ENCODE measurements at places on chromosomes 1 and 21.

DNA sequence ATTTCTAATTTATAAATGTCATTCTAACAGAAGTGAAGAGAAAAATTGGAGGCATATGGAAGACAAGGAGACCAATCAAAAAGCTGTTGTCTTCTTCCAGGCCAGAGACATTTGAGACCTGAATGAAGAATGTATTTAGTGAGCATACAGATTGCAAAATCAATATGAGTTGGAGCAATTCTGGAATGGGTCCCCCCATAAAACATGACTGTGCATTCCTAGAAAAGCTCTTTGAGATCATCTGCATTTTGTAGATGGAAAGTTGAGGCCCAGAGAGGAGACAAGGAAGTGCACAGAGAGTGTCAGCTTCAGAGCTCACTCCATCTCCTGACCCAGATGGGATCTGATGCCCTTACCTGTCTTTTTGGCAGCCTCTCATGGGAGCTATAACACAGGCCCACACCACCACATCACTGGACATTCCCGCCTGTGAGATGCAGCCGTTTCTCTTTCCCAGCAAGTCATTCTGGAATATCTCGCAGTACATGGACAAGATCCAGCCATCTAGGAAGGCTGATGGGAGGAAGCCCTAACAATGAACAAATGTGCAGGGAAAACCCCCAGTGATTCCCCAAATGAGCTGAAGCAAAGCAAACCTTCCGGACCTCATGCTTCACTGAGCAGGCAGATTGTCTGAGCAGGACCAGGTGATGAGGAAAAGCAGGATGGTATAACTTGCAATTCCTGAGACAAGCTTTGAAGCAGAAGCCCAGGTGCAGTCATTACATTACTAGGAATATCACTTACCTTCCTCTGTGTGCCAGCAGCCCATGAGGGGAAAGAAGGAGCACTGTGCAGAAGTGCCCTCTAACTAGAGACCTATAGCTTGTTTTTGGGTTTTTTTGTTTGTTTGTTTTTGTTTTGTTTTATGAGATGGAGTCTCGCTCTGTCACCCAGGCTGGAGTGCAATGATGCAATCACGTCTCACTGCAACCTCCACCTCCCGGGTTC, 445.6 kb downstream of the PLPP3 start:
- no peak for DNase-seq

DNA sequence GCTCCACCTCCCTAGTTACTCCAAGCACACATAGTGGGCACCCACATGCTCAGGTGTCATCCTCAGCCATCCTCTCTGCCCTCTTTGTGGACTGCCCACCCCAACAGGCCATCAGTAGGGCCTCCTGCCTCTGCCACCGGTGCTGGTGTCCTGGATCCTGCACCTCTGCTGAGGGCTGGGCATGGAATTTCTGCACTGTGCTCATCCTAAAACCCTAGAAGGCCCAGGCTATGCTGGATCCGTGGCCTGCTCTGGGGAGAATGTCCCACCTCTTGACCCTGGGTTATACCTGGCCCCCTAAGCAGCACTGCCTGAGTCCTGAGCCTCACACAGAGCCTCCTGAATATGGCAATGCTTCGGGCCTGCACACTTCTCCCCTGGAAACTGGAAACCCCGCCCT, 318.3 kb downstream of the MATN1 start:
- DNase-seq, result no peak

GRCh38 chr21:37565530-37566223, 199.1 kb downstream of the DYRK1A start:
- no peak for DNase-seq

DNA sequence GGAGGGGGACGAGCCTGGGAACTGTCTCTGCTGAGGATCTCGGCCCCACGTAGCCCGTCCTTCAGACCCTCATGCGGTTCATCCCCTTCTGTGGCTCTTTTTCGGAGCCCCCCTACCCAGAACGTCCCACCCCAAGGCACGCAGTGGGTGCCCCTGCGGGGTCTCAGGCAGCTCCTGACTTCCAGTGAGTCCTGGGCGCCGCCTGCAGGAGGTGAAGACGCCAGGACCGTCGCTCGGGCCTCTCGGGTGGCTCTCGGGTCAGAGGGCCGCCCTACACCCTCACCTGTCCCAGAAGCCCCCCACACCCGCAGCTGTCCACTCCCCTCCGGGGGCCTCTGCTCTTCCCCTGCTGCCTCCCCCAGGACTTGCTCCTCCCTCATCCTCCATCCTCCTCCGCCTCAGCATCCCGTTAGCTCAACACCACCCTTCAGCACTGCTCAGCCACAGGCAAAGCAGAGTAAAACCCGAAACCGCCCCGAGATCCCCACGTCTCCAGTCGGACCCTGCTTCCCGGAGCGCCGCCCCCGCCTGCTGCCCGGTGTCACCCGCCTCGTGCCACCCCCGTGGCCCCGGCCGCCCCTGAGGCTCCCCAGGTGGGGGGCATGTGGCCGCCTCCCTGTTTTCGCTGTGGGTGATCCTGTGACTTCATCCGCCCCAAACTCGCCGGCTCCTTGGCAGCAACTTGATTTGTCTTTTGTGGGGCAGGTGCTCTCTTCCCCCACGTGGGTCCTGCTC, 13.3 kb upstream of the POFUT2 start:
- DNase-seq, result no peak

DNA sequence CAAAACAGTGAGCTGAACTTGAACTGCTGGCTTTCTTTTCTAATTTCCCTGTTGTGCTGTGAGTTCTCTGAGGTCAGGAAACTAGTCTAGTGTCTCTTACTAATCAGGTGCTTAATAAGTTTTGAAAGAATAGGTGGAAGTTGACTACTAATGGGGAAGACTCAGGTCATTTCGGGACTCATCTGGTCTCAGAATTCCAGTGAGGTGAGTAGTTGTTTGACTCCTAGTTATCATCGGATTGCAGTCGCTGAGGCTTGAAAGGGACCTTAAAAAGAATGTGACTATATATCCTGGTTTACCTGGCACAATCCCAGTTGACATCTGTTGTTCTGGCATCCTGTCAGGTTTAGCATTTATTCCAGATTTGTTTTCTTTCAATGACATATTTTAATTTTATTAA, 81.4 kb upstream of the SPAG17 start:
- DNase-seq, result no peak

- no peak for DNase-seq
Observed at GRCh38 chr1:223222377-223222776, 79.3 kb upstream of the TLR5 start.

DNA sequence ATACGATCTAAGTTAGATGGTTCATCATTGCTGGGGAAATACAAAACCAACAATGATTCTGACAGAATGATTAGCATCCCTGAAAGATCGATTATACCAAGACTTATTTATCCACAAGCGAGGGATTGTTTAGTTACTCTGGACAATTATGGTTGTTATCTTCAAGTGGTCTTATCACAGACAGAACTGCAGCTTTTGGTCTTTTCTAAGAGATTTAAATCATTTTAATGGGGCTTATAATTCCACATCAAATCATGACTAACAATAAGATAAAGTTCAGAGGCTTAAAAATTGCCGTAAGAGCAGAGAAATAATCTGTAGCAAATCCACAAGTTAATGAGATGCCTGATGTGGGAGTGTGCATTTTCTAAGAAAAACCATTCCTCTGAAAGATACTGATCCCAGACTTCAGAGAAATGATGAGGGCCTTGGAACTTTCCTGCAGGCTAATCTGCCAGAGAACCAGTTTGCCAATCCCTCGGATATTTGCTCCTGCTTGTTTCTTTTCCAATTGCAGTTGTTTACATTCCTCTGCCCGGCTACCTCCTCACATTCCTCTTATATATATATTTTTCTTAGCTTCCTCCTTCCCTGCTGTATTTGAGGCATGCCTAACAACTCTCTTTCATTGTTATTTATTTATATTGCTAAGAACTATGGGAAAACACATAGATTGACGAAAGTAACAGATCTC, 134.8 kb downstream of the BACH1 start:
- DNase-seq, result no peak

DNA sequence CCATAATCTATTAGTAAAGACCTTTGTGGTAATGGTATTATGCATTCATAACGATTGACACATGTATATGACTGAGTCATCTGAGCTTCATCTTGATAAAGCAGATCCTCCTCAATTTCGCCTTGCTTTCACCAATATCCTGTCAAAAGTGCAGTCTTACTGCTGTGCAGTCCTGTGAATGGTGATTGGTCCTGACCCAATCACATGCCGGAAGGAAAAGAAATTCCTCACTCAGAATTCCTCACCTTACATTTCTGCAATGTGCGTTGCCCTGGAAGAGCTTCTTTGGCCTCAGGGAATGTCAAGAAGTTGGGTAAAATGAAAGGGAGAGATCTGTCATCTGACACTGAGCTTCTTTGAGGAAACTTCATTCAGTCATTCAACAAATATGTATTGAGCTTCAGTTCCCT, 121.0 kb upstream of the TSPAN2 start:
- DNase-seq, result no peak

- no peak for DNase-seq
Observed at GRCh38 chr1:116457946-116458604, 85.0 kb downstream of the ATP1A1 start.

DNA sequence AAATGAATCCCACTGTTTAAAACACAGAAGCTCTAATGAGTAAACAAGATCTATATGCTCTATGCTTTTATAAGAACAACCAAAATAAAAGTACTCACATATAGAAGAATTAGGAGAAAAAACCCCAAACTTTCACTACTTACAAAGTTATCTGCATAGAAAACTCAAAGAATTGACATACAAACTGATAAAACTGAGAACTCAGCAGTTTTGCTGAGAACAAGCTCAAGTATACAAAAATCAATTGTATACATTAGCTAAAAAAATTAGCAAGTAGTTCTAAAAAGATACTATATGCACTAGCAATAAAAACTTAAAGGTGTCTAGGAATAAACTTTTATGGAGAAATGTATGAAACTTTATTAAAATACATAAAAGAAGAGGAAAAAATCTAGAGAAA, 186.2 kb upstream of the KAZN start:
- no peak for DNase-seq

GRCh38 chr1:39016604-39017171, 9.5 kb upstream of the NDUFS5 start:
- no peak for DNase-seq

GRCh38 chr1:158005224-158005623, 11.8 kb downstream of the KIRREL1 start:
- no peak for DNase-seq

DNA sequence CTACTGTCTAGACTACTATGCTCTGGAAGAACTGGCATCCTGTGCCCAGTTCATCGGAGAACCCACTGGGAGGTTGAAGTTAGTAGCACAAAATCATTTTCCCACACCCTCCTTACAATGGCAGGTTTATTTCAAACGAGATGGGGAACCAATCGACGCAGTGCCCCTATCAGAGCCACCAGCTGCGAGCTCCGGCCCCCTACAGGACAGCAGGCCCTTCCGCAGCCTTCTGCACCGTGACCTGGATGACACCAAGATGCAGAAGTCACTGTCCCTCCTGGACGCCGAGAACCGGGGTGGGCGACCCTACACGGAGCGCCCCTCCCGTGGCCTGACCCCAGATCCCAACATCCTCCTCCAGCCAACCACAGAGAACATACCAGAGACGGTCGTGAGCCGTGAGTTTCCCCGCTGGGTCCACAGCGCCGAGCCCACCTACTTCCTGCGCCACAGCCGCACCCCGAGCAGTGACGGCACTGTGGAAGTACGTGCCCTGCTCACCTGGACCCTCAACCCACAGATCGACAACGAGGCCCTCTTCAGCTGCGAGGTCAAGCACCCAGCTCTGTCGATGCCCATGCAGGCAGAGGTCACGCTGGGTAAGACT, 115.5 kb upstream of the KLHDC7A start:
- no peak for DNase-seq

- DNase-seq, result no peak
Observed at GRCh38 chr1:86487131-86487810, 18.5 kb downstream of the CLCA1 start.

- no peak for DNase-seq
Observed at GRCh38 chr1:237713916-237714315, 176.8 kb downstream of the ZP4 start.

- no peak for DNase-seq
Observed at GRCh38 chr1:14220324-14220723, 378.2 kb upstream of the KAZN start.

GRCh38 chr21:26050857-26051256, 119.7 kb downstream of the APP start:
- DNase-seq, result no peak

DNA sequence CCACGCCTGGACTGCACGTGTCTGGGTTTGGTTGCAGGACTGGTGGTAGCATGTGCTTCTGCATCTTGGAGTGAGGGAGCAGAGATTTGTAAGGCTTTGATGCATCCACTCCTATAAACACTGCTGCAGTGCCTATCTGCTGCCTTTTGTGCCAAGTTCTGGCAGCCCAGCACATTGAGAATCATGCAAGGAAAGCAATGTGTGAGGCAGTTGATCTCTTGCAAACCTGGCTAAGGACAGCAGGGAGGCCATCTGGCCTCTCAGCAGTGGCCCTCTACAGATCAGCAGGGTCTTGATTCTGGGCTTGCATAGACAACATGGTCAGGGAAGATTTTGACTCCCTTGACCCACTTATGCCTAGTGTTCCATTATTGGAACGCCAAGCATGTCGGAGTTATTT, 81.2 kb upstream of the COA6 start:
- no peak for DNase-seq

- no peak for DNase-seq
Observed at GRCh38 chr1:248306103-248306502, 2.9 kb upstream of the OR2T12 start.

DNA sequence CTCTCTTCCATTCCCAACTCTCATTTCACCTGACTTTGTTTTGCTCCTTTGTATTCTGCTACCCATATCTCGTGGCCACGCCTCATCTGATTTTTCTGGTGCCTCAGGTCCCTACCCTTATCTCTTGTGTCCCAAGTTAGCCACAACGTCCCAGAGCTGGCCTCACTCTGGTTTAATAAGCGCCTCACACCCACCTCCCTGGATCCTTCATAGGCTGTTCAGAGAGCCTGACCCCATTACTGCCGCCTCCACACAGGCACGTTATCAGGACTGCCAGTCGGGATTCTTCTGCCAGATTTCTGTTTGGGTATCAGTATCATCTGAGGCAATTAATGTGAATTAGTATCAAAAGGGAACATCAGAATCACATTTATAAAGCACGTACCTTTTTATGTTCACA, 34.7 kb upstream of the TMEM125 start:
- DNase-seq, result no peak

DNA sequence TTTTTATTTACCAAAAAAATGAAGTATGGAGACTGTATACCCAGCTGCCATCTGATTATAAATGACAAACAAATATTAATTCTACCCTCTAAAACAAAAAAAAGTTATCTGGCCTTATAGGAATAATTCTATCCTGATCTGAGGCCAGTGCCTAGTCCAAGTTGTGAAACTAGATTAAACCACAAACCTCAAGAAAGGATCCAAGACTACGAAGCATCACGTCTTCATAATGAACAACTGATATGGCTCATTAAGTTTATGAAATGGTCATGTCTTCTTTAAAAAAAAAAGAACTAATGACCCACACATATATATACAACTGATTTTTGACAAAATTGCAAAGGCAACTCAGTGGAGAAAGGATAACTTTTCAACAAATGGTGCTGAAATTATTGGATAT, 32.4 kb upstream of the CTTNBP2NL start:
- DNase-seq, result no peak

GRCh38 chr1:103497404-103497803, 28.1 kb upstream of the RNPC3 start:
- DNase-seq, result no peak

- DNase-seq, result no peak
Observed at GRCh38 chr1:68620571-68620970, 123.7 kb upstream of the DEPDC1 start.

GRCh38 chr1:23720256-23720995, 22.8 kb upstream of the ELOA start:
- DNase-seq, result no peak
